ENCODE measurements at places on chromosomes 5 and 9. TPM values are rescaled to one million over a fixed set of nuclear protein-coding genes. Genes with fewer than 3 reads are reported as not detected.
A peak's percentile ranks its signal among the peaks of the same experiment; 100 is the strongest.

Gene PKD2L2
- not detected for total RNA-seq

- DNase-seq = no peak
These were observed 287.0 kb downstream of the GAS1 start for GRCh38 chr9:86660146-86660943.

DNA sequence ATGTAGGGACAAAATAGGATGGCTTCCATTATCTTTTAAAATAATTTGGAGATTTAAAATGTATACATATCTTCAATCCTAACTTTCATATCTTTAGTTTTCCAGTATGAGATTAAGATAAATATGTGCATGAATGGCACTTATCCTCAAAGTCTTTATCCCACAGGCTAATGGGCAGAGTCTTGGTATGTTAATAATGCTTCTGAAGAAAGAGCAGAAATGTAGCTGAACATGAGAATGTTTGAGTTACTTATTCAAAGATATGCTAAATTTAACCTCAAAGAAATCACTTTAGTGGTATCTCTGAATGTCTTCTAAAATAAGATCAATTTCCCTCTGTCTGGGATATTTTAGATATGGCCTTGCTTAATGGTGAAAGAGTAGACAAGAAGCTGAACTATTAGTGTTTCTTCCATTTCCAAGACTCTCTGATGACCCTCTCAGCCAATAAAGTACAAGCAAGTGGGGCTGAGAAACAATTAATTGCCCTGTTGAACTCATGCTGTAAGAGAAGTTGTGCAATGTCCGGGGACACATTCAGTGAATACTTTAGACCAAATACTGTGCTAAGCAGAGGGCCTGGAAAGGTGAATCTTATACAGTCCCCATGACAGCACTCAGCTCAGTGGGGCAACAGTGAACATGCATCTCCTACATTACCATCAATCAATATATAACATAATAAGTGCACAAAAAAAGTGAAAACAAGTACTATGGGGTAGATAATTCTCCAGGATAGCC lies 50.0 kb upstream of the ADAMTSL1 start:
- no peak for DNase-seq

Gene CATSPER3
- 0.80 TPM for total RNA-seq

Gene CCDC183
- 2.5 TPM for total RNA-seq

Gene PCDHGA11
- 7.8 TPM for total RNA-seq

DNA sequence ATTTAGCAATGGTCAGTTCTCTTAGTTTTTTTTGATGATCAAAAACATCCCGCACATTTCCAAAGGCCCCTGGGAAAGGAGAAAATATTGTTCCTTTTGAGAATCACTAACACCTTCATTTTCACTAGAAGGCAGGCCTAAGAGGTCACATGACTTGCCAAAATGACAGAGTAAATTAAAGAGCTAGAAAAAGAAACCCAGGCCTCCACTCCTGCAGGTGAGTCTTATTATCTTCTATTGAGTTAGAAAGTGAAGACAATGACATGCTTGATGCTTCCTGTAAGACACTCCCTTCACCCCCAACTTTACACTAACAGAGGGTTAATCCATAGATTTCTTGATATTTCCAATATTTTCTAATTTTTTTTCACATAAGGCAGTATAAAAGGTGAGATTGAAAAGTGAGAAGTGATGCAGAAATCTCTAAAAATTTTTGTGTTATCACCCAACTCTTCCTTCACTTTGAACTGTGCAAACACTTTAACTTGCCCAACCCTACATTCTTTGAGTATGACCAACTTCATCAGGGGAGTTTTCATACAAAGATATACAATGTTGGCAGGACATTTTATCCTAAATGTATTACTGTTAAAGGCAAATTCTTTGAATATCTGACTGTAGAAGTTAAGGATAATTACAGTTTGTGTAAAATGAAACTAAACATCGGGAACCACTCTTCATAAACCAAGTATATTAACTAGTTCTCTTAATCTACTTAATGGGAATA lies 57.1 kb downstream of the SUB1 start:
- DNase-seq = no peak

- DNase-seq = no peak
These were observed 141.4 kb downstream of the EBF1 start for GRCh38 chr5:158958021-158958994.

Gene MCC
- 41.9 TPM for total RNA-seq

DNA sequence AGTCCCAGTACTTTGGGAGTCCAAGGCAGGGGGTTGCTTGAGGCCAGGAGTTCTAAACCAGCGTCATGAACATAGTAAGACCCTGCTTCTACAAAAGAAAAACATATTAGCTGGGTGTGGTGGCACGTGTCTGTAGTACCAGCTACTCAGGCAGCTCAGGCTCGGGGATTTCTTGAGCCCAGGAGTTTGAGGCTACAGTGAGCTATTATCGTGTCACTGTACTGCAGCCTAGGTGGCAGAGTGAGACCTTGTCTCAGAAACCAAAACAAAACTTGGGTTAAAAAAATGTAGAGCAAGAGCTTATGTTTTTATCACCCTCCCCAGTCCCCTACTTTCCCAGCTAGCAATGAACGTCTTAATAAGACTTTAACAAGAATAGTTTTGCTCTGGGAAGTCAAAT lies 46.7 kb downstream of the UHRF2 start:
- no peak for DNase-seq

- DNase-seq = no peak
These were observed 68.1 kb upstream of the GGTA1 start for GRCh38 chr9:121567500-121568342.

DNA sequence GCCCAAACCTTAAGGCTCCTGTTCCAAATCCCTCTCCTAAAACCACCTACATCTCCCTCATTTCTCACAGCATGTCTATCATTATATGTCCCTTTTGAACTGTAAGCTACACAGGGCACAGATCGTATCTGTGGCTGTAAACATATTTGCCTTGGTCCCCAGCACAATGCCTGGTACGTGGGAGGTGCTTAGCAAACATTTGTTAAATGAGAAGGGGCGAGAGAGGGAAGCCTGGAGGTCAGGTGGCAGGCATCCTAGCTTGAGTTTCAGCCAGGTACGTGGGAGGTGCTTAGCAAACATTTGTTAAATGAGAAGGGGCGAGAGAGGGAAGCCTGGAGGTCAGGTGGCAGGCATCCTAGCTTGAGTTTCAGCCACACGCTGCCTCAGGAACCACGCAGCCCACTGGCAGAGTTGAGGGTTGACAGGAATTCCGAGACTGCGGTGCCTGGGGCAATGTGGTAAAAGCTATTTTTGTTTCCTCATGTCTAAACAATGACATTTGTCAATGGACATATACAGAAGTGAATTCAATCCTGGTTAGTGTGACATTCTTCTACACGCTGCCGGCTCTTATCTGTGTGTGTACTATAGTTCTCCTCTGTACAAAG lies 113.6 kb downstream of the EFNA5 start:
- DNase-seq = no peak

- no peak for DNase-seq
These were observed 358.7 kb upstream of the KLF4 start for GRCh38 chr9:107847978-107848964.

- DNase-seq = no peak
These were observed 151.7 kb upstream of the PTPRD start for GRCh38 chr9:10764481-10764880.

Gene CENPK
- 2.1 TPM for total RNA-seq

Gene NR5A1
- not detected for total RNA-seq

DNA sequence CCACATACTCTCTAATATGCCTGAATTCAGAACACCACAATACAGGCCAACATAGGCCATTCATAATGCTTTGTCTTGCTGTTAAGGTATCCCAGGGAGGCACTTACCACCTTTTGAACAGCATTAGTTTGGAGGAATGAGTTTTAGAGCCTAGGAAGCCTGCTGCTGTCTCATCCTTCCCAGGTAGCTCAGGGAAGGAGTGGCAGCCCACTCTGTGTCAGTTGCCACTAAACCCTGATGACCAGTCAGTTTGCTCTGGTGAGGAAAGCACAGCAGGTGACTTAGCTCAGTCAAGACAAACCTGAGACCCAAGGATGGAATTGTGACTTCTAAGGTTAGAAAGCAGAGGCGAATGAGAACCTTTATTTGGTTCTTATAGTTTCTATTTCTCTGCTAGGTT lies 337.4 kb upstream of the ATP10B start:
- no peak for DNase-seq

DNA sequence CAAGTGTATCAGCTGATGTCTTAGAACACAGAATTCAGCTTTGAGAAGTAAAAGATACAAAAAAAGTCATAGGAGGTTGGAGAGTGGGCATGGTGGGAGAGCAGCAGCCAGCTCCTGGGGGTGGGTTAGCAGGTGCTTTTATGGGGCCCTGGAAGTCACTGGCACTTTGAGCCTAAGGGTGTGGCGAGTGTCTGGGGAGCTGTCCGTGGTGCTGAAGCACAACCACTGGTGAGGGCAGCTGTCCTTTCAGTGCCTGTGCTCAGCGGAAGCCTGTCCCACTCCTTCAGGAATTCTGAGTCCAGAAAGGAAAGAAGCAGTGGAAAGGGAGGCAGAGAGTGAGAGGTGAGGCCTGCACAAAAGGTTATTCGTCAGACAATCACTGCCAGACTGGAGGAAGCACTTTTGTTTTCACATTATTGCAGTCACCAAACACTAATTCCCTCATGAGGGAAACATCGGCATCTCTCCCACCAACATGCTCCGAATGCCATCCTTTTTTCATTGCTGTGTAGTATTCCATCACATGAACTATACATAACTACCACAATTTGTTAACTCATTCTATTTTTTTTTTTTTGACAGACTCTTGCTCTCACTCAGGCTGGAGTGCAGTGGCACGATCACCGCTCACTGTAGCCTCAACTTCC lies 59.4 kb upstream of the RAPGEF1 start:
- DNase-seq = peak; percentile 66

Data from sciatic nerve (tissue), 2 donors.